WTC11 (cell line): ENCODE measurements at places on chromosomes 11 and 22.
A peak's percentile ranks its signal among the peaks of the same experiment; 100 is the strongest.

DNA sequence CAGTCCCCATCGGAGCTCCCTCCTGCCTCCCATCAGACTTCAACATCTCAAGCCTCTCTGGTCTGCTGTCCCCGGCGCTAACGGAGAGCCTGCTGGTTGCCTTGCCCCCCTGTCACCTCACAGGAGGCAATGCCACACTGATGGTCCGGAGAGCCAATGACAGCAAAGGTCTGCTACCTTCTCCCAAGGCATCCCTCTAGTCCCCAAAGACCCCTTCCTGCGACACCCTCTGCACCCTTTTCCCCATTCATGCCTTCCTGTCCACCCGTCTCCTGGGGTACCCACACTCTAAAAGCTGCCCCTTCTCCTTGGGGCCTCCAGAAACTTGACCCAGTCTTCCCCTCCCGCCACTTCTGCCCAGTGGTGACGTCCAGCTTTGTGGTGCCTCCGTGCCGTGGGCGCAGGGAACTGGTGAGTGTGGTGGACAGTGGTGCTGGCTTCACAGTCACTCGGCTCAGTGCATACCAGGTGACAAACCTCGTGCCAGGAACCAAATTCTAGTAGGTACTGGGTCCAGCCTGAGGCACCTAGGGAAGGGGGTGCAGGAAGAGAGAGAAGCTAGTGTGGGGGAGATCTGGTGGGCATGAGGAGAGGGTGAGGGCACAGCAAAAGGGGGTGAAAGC, 860 bp downstream of the UPK2 start:
- no peak for DNase-seq

DNA sequence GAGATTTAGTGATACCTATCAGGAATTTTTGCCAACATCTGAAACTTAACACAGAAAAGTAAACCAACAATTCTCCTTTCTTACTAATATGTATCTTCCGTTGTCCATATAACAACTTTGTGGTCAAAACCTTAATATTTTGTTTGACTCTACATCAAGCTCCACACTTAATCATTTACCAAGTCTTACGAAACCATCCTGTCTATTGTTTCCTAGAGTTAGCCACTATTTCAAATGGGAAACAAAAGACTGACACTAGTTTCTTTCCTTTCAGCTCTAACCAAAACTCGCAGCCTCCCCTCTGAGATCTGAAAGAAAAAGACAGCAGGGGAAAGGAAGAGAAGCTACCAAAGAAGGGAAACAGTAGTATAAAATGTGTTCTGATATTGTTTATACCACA, 26.5 kb upstream of the PRDM10 start:
- DNase-seq, result no peak

- peak; percentile 21 for DNase-seq
These were observed 194.4 kb upstream of the PGR start for GRCh38 chr11:101323997-101324396.

DNA sequence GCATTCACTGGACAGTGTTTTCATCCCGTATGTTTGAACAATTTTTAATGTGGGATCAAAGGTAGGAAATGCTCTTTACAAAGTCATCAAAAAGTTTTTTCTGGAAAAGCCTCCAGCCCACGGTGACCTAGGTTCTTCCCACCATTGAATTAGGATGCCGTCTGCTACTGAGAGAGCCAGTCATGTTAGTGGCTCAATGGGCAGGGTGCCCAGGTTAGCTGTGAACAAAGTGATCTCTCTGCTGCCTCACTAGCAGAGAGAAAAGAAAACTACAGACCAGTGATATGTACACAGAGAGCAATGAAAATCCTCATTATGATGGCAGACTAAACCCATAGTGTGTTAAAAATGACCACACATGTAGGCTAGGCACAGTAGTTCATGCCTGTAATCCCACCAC, 32.4 kb downstream of the KCNQ1 start:
- DNase-seq, result no peak

DNA sequence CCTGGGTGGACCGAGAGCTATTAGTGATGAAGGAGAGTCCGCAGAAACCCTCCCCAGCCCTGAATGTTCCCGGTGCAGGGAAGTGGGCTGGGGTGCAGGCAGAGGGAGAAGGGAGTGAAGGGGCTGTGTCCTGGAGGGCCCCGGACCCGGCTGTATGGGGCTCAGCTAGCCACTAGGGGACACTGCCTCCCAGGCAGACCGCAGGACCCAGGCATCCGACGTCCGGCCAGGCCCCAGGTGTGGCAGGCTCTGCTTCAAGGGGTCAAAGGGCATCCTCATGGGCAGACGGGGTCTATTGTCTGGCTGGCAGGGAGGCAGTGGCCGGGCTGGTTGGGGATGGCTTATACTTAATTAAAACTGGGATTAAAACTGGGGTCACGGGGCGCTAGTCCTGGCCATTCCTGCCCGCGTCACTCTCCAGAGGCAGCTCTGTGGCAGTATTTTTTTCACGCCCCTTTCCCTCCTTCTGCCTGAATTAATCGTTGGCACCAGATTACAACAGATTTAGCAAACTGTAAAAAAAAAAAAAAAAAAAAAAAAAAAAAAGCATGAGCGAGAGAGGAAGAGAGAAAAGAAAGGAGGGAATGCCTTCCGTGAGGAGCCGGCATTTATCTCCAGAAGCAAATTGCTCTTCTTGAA, 5.1 kb downstream of the FLRT1 start:
- DNase-seq, result peak; percentile 72

GRCh38 chr22:49192180-49192856, 635.4 kb downstream of the BRD1 start:
- no peak for DNase-seq

- DNase-seq, result no peak
These were observed 994 bp downstream of the DEPDC5 start for GRCh38 chr22:31754813-31755212.

DNA sequence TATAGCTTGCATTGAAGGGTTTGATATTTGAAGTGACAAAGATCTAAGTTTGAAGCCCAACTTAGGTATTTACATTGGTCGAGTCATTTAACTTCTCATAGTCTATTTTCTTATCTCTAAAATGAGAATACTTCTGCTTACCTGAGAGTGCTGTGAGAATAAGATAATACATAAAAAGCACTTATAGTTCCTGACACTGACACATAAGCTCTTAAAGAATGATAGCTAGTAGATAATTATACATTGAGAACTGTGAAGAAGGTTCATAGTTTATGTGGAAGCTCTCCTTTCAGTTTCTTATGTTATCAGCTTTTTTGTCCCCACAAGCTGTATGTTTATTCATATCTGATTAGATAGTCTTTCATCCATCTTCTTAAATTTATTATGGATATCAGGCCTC, 4.8 kb downstream of the PPME1 start:
- DNase-seq, result no peak

- DNase-seq, result no peak
These were observed 5.2 kb upstream of the H19 start for GRCh38 chr11:2002807-2003206.

- DNase-seq, result no peak
These were observed 147.1 kb upstream of the ARHGAP20 start for GRCh38 chr11:110859240-110859840.

DNA sequence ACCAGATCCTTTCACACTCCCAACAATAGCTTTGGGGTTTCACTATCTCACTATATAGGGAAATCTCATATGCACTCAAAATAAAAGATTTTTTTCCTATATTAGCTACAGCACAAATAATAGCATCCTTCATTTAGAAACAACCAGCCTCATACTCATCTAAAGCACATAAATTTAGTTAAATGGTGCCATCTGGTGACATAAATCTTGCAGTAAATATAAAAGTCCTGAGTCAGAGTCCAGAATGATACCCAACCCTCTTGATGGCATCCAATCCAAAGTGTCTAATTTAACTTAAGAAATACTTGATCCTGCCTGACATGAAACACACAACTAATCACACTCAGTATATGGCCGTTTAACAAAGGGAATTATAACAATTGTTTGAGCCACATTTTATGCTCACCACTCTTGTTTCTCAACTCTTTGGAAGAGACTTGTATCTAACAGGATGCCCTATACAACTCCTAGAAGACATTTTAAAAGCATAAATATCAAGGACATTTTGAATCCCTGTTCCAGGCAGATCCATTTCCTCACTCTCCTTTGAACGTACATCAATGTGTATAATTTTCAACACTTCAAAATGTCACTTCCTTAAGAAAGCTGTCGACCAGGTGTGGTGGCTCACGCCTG, 36.2 kb downstream of the DLG2 start:
- no peak for DNase-seq

- DNase-seq, result no peak
These were observed 7.5 kb downstream of the PRDM10 start for GRCh38 chr11:129995163-129995562.

- DNase-seq, result no peak
These were observed 65.8 kb downstream of the ST3GAL4 start for GRCh38 chr11:126421271-126421671.

- no peak for DNase-seq
These were observed 27.3 kb upstream of the NXPE4 start for GRCh38 chr11:114622858-114623257.
